Colonic mucosa (tissue), 4 donors: ENCODE measurements at places on chromosomes 1 and 21.

DNA sequence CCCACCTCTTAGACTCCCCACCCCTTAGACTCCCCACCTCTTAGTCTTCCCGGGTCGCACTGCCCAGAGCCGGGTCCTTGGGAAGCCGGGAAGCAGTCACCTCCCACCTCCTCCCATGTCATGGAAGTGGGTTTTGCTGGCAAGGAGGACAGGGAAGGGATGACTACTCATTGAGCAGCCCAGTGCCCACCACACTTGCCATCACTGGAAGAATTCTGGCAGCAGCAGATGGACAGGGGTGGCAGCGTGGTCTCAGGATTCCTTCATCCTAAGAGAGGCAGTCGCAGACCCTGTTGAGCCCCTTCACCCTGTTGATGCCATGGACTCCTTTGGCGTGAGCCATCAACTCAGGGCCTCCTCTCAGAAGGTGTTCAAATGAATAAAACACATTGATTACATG lies 140.8 kb downstream of the PGBD5 start:
- DNase-seq, result no peak

DNA sequence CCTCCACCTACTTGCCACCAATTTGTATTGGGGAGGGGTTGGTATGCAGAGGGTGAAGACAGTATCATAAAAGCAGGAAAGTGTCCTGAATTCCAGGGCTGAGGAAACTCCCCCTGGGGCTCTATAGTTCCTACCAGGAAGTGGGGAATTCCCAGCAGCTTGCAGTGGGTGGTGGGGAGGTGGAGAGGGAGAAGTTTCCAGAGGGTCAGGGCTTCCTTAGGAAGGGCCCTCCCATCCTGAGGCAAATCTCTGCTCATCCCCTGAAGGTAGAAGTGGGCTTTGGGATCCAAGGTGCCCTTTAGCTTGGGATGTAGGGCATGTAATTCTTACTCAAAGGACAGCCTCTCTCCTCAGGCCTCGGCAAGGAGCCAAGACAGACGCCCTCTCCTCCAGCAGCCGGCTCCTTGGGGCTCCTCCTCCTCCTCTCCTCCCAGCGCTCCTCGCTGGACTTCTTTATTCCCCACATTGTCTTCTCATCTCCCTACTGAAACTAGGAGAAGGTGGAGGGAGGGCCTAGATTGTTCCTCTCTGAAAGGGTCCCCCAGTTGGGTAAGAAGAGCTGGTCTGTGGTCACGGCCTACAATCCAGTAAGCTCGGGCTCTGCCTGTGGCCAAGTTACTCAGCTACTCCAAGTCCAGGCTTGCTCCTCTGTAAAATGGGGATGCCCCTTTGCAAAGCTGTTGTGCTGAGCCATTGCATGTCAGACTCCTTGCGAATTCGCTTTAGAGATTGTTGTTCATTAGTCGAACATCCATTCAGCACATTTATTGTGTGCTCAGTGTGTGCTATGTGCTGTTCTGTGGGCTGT lies 17.9 kb upstream of the CSF1 start:
- DNase-seq, result no peak

GRCh38 chr1:31712630-31713029 lies 8.8 kb upstream of the COL16A1 start:
- DNase-seq, result peak; percentile 73

DNA sequence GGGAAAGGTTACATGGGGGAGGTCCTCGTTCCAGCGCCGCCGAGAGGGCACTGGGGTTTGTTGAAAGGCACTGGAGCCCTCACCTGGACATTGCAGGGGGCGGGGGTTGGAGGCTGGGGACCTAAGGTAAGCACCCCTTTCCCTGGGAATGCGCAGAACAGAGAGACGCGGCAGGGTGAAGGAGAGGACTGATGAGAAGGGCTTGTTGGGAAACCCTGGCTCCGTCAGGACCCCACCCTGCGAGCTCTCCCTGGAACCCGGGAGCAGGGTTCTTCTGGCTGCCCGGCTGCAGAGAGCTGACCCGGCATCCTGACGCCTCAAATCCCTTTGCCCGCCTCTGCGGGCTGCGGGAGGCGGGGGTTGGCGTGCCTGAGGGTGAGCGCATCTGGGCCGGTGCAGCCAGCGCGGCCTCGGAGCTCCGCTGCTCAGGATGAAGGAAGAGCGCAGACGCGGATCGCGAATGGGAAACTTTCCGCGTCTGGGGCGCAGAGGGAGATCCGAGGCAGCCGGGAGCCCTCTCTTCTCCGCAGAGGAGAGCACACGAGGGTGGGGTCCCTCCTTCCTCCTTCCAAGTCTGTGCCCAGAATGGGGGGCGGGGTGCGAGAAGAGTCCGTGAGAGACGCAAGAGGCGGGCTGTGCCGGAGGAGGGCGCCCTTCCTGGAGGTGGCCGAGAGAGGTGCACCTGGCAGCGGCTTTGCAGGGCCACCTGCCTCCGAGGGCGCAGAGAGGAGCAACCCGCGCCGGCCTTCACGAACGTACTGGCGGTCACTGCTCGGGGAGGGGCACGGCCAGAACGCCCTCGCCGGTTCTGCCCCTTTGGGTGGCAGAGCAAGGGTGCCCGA lies 2.4 kb downstream of the IGSF21 start:
- DNase-seq, result peak; percentile 81

DNA sequence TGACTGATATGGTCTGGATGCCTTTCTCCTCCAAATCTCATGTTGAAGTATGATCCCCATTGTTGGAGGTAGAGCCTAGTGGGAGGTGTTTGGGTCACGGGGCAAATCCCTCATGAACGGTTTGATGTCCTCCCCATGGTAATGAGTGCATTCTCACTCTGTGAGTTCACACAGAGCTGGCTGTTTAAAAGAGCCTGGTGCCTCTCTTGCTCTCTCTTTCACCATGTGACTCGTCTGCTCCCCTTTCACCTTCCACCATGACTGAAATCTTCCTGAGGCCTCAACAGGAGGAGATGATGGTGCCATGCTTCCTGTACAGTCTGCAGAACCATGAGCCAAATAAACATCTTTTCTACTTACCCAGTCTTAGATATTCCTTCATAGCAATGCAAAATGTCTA lies 30.2 kb downstream of the ALDH9A1 start:
- DNase-seq, result no peak

DNA sequence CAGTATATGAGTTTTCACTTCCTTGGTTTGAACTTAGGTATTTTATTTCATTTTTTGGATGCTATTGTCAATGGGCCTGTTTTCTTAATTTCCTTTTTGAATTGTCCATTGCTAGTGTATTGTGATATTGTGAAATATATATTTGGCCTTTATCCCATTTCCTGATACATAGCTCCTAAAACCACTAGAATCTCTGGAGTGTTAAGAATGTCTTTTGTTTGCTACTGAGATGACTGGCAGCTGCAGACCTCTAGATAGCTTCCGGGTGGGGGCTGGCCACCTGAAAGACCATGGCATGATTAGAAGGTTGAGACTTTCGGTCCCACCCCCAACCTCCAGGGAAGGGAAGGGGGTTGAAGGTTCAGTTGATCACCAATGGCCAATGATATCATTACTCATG lies 245.4 kb downstream of the KCNJ6 start:
- no peak for DNase-seq

- no peak for DNase-seq
These were observed 3.6 kb downstream of the SCNN1D start for GRCh38 chr1:1283821-1284220.

DNA sequence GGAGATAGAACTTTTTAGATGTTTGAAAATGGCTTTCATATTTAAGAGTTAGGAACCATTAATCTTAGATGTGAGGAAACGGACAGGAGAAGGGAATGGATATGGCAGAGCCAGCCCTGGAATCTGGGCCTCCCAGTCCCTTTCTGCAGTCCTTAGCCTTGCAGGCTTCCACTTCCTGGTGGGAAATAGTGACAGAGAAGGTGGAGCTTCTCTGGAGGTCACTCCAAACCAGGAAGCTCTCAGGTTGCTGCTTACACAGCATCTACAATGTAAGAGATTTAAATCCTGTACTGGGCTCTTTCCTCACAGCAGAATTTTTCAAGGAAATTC lies 2.5 kb downstream of the S100A11 start:
- no peak for DNase-seq

- no peak for DNase-seq
These were observed 33.9 kb upstream of the COL6A2 start for GRCh38 chr21:46063734-46064680.

- DNase-seq, result no peak
These were observed 191.4 kb downstream of the KCNK2 start for GRCh38 chr1:215273838-215274516.

- DNase-seq, result no peak
These were observed 106.9 kb downstream of the ZNF281 start for GRCh38 chr1:200302921-200303290.

GRCh38 chr1:181789395-181789794 lies 272.1 kb downstream of the ZNF648 start:
- no peak for DNase-seq

DNA sequence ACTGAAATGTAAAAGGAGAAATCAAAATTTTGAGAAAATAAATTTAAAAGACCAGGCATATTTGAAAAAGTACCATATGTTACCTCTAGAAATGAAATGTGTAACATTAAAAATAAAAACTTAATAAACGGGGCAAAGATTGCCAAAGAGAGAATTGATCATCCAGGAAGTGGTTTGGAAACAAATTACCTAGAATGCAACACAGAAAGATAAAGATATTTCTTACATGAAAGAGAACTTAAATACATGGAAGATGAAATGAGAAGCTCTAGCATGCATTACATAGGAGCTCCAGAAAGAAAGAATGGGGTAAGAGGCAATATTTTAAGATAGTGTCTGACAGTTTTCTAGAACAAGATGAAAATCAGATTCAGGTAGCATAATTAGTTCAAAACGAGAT lies 235.9 kb upstream of the IRF2BP2 start:
- DNase-seq, result no peak

- DNase-seq, result no peak
These were observed 796.3 kb downstream of the LRRIQ3 start for GRCh38 chr1:73401666-73402065.

GRCh38 chr1:221816899-221817298 lies 75.0 kb upstream of the DUSP10 start:
- no peak for DNase-seq

DNA sequence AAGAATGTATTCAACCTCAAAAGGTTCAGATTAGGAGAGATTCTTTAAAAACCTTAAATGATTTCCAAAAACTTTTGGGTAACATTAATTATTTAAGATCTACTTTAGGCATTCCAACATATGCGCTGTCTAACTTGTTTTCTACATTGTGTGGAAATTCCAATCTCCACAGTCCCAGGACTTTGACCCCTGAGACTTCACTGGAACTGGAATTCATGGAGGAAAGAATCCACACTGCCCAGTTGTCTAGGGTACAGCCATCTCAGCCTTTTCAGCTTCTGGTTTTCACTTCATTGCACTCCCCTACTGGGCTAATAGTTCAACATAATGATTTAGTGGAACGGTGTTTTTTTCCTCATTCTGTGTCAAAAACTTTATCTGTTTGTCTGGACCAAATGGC lies 161.5 kb downstream of the IER5 start:
- DNase-seq, result no peak
